ENCODE measurements at places on chromosomes 2 and 18. TPM values are rescaled to one million over a fixed set of nuclear protein-coding genes. Genes with fewer than 3 reads are reported as not detected.

DNA sequence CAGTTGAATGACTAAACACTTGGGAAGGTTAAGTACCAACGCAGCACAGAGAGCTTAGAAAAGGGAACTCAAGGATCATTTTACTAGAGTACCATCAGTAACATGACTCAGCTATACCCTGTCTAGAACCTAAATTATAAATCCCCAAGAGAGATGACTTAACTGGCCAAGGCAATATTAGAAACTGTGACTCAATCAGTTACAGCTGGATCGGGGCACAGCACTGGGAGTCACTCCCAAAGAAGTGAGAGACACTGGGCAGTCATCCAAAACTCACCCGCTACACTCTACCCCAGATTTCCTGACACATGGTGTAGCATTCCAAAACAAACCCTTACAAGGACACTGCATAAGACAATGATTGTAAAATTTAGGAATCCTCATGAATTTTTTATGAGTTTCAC, 17.7 kb downstream of the IWS1 start:
- peak; percentile 91 for DNase-seq

DNA sequence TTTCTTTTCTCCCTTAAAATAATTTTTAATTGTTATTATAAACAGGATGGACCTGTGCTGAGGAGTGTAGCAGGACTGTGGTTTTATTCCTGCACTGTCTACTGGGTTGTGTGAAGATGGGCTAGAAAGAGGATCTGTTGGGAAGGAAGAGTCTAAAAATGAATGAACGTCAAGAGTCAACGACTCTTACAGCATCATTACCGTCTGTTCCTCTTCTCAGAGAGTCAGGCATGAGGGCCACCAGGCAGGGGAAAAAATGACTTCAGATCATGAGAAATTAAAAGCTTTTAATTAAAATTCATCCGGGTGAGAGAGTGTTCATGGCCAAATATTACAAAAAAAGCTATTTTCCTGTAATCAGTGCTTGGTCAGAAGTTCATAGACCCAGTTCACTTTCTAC, 32.6 kb downstream of the SRSF7 start:
- no peak for DNase-seq

The RETSAT gene
- 41.6 TPM for total RNA-seq

The SPR gene
- 17.0 TPM for total RNA-seq

DNA sequence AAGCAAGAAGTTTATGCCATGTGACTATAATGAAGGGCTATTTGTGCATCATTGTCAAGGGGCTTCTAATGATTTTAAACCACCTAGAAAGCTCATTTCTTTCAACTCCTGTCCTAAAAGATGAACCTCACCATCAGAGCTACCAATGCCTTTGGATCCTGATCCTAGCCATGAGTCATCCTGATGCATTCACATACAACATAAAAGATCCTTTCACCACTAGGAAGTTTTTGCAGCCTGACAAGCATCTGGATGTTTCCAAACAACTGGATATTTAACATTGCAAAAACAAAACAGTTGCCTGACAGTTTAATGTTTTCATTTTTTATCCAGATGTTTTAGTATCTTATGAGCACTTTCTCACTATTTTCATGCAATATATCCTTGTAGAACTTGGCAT, 425.3 kb downstream of the MBD2 start:
- no peak for DNase-seq

The ST6GAL2 gene
- 0.36 TPM for total RNA-seq

GRCh38 chr2:240205348-240205747, 64.9 kb upstream of the OTOS start:
- DNase-seq: peak; percentile 97

GRCh38 chr2:177445200-177445599, 52.6 kb downstream of the AGPS start:
- no peak for DNase-seq

The BMP10 gene
- not detected for total RNA-seq

DNA sequence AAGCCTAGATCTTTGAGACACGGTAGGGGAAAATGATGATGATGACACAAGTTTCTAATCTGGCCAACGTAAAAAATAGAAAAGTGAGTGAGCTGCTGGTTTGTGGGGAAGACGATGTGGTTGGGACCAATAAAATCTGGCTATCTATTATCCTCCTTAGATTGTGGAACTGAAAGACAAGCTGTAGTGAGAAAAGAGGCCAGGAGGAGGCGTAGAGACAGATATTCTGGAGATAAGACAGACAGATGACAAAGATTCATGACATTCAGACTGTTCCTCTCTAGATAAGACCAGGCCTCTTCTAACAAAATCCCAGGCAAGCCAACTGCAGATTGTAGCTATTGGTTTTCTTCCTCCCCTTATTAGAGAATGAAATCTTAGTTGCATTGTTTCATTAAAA, 376.3 kb upstream of the UBE2E3 start:
- no peak for DNase-seq

- DNase-seq: peak; percentile 66
Observed at GRCh38 chr2:191555092-191555742, 122.7 kb upstream of the NABP1 start.

The GRB14 gene
- total RNA-seq: 0.88 TPM

DNA sequence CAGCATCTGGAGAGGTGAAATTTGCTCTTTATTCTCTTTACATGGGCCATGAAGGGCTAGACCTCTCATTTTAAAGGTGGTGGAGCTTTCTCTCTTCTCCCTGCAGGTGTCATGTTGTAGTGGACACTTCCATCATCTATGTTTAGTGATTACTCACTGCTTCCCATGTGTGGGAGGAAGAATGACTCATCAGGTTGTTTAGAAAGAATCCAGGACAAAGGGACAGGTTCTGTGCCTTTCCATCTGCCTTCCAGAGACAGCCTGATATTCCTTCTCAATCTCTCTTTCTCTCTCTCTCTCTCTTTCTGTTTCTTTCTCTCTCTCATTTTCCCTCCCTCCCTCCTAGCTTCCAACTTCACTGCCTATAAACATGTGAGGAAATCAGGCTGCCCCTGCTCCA, 38.7 kb downstream of the SCG2 start:
- peak; percentile 73 for DNase-seq

DNA sequence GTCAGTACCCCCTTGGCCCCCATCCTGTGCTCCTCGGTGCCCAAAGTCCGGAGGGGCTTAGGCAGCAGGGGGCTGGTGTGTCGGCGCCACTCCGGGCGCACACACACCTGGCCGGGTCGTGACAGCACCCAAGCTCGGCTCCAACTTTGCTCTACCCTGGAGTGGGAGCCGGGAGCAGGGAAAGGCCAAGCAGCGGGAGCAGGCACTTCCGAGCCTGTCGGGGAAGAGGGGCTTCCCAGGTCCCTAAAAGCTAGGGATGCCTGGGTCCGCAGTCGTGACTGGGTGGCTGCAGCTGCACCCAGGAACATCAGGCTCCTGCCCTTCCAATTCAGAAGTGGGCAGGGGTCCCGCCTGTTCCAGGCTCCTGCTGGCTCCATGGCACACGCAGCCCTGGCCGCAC, 48.4 kb downstream of the PAPOLG start:
- DNase-seq: no peak

DNA sequence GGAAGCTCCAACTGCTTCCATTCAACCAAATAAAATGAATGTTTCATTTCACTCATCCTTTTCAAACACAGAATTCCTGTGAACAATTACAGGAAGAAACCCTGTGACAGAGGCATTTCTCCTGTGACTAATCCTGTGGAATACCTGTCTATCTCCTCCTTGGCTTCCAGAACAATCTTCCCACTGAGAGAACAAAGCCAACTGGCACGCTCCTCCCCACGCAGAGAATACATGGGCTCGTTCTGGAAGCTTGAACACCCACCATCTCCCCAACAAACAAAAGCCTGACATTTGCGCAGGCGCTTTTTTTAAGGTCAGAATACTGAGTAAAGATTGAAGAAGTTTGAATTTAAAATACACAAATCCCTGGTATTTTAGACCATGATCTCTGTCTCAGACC, 104.7 kb upstream of the SLC66A3 start:
- DNase-seq: no peak

DNA sequence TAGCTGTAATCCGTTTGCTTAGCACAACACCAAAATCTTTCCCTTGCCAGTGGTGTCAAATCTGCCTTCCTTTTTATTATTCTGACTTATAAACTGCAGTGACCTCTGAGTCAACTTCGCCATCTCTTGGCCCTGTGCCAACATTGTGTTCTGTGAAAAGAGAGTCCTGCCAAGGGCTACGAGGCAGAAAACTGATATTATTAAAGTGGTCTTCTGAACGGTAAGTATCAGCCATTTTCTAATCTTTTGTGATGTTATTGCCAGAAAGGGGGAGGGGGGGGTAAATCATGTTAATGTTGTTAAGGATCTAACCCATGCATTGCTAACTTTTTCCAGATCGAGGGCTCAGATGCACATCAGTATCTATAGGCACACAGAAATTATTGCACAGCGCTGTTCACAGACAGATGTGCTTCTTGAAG, 121.5 kb upstream of the LTBP1 start:
- DNase-seq: no peak

- DNase-seq: no peak
Observed at GRCh38 chr18:51162617-51163016, 34.9 kb downstream of the MEX3C start.

The INHBB gene
- total RNA-seq: under 0.01 TPM

The ACTR3 gene
- total RNA-seq: 251 TPM

The MC5R gene
- 0.36 TPM for total RNA-seq

The TMEM247 gene
- total RNA-seq: not detected

DNA sequence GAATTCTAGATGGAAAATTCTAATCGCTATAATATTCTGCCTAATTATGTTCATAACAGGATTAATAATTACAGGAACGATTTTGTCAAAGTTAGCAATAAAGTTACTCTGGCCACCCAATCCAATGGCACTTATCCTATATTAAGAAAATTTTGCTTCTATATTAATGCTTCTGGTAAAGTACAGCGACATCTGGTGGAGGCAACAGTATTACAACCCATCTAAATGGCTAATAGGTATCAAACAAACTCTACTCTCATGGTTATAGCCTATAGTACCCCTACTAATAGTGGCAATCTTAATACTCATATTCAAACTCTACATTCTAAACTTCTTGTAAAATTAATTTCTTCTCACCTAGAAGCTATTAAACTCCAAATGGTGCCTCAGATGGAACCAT, 1084.7 kb upstream of the LRRTM1 start:
- DNase-seq: no peak

Measured in osteoblast (primary cell).